H9 (cell line): ENCODE measurements at places on chromosomes 13 and 19. TPM values are rescaled to one million over a fixed set of nuclear protein-coding genes. Genes with fewer than 3 reads are reported as not detected.

DNA sequence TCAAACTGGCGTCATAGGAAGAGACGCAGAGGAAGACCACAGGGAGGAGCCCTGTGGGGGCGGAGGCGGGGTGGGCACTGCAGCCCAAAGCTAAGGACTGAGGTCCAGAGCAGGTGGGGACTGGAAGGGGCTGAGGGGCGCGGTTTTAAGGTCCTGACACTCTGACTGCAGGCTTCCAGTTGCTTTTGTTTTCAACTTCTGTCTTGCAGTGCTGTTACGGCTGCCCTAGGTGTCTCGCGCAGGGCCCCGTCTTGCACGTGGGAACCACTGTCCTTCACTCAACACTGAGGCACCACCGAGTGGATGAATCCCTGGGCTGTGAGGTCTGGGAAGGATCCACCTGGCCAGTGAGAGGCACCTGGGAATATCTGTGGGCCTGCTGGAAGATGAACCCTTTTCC lies 76.0 kb downstream of the TEX29 start:
- no peaks in the 10 kb centered on the region for H3K4me1 ChIP-seq
- H3K27me3 ChIP-seq: no peaks in the 10 kb centered on the region
- no peak overlapping the region for H3K4me3 ChIP-seq
- H3K36me3 ChIP-seq: peaks cover 2% of the 10 kb centered on the region; the same call in 1 of the 2 replicates
- peak; percentile 24 for DNase-seq

DNA sequence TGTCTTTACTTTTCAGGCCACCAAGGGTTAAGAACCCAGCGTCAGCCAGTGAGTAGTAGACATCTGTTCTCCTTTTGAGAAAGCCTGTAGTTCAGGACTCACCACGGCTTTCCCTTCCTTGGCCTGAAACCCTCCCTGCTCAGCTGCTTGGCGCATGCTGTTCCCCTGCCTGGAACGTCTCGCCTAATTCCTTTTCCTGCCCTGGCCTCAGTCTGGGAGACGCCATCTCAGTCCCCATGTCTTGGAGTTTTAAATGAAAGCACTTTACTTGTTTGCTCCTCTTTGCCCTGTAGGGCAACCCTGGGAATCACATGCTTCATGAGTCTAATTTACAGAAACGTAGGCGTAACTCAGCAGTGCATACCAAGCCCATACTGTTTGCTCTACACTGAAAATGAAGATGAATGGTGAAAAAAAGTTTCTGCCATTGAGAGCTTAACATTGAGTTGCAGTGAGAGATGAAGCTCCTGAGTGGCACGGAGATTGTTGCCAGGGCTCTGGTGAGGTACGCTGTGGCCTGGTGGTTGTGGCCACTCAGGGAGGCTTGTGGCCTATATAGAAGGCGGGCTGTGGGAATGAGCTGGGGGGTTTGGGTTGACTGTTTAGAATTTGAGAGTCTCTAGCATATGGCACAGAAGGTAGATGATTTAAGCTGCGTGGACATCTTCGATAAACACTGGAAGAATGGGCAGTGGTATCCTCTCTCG lies 52.8 kb downstream of the GATAD2A start:
- H3K27me3 ChIP-seq: no peaks in the 10 kb centered on the region
- DNase-seq: no peak
- H3K4me3 ChIP-seq: no peak overlapping the region
- no peaks in the 10 kb centered on the region; the same call in 1 of the 2 replicates for H3K36me3 ChIP-seq
- H3K27ac ChIP-seq: no peak overlapping the region
- H3K4me1 ChIP-seq: peaks cover 20% of the 10 kb centered on the region

GRCh38 chr13:71499235-71499634 lies 367.8 kb downstream of the DACH1 start:
- no peak overlapping the region for H3K27ac ChIP-seq
- H3K36me3 ChIP-seq: no peaks in the 10 kb centered on the region
- H3K4me1 ChIP-seq: no peaks in the 10 kb centered on the region
- no peak for DNase-seq
- no peaks in the 10 kb centered on the region for H3K27me3 ChIP-seq
- H3K4me3 ChIP-seq: no peak overlapping the region

DNA sequence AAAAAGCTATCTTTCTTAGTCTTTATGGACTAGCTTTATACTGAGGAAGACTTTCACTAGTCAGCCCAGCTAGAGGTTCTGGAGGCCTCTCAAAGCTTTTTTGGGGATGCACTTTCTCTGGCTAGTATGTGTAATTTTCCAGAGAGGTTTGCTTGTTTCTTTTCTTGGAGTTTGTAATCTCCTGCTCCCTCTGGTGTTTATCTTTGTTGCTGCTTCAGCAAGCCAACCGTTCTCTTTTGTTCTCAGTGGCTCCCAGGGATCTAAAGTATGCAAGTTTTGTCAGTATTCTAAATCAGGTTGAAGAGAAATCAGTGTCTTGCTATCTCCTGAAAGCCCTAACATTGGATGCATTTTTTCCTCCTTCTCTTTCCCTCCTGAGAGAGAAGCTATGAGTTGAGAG lies 121.1 kb upstream of the MYO16 start:
- no peaks in the 10 kb centered on the region; the same call in 1 of the 2 replicates for H3K4me1 ChIP-seq
- no peaks in the 10 kb centered on the region for H3K27me3 ChIP-seq
- H3K4me3 ChIP-seq: no peak overlapping the region
- DNase-seq: peak; percentile 40

DNA sequence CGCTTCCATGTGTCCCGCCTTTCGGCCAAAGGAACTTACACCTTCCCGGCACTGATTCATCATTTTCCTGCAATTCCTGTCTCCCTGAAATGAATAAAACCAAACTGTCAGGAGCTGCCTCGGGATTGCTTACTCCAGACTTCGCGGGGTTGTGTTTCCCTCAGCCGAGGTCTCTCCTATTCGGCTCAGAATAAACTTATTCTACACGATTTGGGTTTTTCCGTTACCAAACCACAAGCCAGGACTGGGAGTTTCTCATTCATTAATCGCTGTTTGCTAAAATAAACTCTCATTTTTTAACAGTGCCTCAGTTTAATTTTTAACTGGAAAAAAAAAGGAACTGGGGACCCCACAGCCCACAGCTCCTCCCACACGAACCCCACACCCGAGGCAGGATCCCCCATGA lies 667 bp downstream of the ZNF878 start:
- no peaks in the 10 kb centered on the region for H3K4me1 ChIP-seq
- no peak overlapping the region for H3K27ac ChIP-seq
- H3K36me3 ChIP-seq: peaks cover 9% of the 10 kb centered on the region
- no peaks in the 10 kb centered on the region for H3K27me3 ChIP-seq
- DNase-seq: no peak

CHAF1A gene
- 143 and 148 TPM in 2 replicates for total RNA-seq

- no peak overlapping the region for H3K27ac ChIP-seq
- H3K36me3 ChIP-seq: peaks cover 6% of the 10 kb centered on the region; the same call in 1 of the 2 replicates
- DNase-seq: no peak
These were observed 68.2 kb downstream of the OXGR1 start for GRCh38 chr13:96925916-96926628.

PNMA8A gene
- 22.6 and 23.2 TPM in 2 replicates for total RNA-seq

- H3K27me3 ChIP-seq: no peaks in the 10 kb centered on the region
- no peak for DNase-seq
- H3K4me3 ChIP-seq: no peak overlapping the region
- no peak overlapping the region for H3K27ac ChIP-seq
- H3K4me1 ChIP-seq: no peaks in the 10 kb centered on the region
These were observed 13.2 kb downstream of the SPINT2 start for GRCh38 chr19:38277549-38277948.

TUBA3C gene
- not detected in 2 replicates for total RNA-seq

DNA sequence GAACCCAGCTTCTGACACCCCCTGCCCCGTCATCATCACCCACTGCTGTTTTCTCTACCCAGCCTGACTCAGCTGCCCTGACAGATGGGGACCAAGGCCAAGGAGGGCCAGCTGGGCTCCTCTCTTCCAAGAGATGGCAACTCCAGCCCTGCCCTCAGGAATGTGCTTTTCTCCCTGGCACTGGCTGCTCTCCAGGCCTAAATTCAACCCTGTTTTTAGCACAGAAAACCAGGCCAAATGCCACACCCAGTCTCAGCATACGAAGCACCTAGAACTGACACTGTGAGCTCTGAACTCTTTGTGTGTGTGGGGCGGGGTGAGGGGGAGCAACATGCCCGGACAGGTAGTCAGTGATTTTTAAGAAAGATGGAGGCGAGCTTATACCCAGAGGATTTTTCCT lies 23.4 kb upstream of the IGFL1 start:
- H3K27me3 ChIP-seq: no peaks in the 10 kb centered on the region
- peaks cover 9% of the 10 kb centered on the region for H3K36me3 ChIP-seq
- H3K4me3 ChIP-seq: no peak overlapping the region
- no peak overlapping the region for H3K27ac ChIP-seq
- peaks cover 4% of the 10 kb centered on the region for H3K4me1 ChIP-seq
- DNase-seq: no peak

DNA sequence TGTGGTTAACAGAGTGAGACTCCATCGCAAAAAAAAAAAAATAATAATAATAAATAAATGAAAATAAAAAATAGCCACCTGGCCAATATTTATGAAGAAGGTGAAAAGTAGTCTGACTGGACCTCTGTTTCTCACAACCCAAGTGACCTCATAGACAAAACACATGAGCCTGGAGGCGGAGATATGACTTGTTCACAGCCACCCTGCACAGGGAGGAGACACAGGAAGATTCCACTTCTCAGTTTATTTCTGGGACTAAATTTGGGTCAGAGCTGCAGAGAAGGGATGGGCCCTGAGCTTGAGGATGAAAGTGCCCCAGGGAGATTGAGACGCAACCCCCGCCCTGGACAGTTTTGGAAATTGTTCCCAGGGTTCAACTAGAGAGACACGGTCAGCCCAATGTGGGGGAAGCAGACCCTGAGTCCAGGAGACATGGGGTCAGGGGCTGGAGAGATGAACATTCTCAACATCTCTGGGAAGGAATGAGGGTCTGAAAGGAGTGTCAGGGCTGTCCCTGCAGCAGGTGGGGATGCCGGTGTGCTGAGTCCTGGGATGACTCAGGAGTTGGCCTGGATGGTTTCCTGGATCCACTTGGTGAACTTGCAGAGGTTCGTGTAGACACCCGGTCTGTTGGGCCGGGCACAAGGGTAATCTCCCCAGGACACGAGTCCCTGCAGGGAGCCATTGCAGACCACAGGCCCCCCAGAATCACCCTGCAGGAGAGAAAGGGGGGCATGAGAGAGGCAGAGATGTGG lies 9.6 kb downstream of the KLK5 start:
- H3K36me3 ChIP-seq: no peaks in the 10 kb centered on the region
- DNase-seq: no peak
- no peaks in the 10 kb centered on the region for H3K27me3 ChIP-seq

LGALS14 gene
- total RNA-seq: not detected in 2 replicates

GRCh38 chr19:38701455-38702063 lies 42.7 kb downstream of the CAPN12 start:
- H3K27ac ChIP-seq: no peak overlapping the region
- no peaks in the 10 kb centered on the region for H3K27me3 ChIP-seq
- DNase-seq: no peak
- peaks cover 54% of the 10 kb centered on the region for H3K36me3 ChIP-seq
- H3K4me1 ChIP-seq: no peaks in the 10 kb centered on the region; the same call in 1 of the 2 replicates

PEG3 gene
- total RNA-seq: not detected in 2 replicates

DNA sequence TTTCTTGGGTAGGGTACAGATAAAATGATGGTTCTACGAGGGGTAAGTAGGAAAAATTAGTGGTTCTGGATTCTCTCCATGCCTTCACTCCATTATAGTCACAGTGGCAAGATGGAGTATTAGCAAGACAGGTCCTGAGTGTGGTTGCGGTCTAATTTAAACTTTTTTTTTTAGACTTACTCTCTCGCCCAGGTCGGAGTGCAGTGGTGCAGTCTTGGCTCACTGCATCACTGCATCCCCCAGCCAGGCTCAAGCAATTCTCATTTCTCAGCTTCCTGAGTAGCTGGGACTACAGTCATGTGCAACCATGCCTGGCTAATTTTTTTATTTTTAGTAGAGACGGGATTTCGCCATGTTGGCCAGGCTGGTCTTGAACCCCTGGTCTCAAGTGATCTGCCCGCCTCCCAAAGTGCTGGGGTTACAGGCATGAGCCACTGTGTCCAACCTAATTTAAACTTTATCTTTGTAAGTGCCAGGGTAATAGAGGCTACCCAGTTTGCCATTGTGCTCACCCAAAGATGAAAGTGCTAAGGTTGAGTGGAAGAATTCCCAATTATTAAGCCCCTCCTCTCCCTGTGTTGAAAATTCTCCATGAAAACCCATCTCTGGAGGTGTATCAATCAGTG lies 135.6 kb downstream of the TM9SF2 start:
- no peak overlapping the region for H3K4me3 ChIP-seq
- H3K4me1 ChIP-seq: no peaks in the 10 kb centered on the region
- no peak for DNase-seq
- peaks cover 6% of the 10 kb centered on the region for H3K36me3 ChIP-seq
- no peaks in the 10 kb centered on the region for H3K27me3 ChIP-seq
- H3K27ac ChIP-seq: no peak overlapping the region

- peaks cover 11% of the 10 kb centered on the region; the same call in 2 of the 3 replicates for H3K36me3 ChIP-seq
- no peaks in the 10 kb centered on the region for H3K4me1 ChIP-seq
- no peak overlapping the region for H3K27ac ChIP-seq
- DNase-seq: peak; percentile 59
These were observed 1.7 kb downstream of the TGFBR3L start for GRCh38 chr19:7916103-7916954.

DNA sequence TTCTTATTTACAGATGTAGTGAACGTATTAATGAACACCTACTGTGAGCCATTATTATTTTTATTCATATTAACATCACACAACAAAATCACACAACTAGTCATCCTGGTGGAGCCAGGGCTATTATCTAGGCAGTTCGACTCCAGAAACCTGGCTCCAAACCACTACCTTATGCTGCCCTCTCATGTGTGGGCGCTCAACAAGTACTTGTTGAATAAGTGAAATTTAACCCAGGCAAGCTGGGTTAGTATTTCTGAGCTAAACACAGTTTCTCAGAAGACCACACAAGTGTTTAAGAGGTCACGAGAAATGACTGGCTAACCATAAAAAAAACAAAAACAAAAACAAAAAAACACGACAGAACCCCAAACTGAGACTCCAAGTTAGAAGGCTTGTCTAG lies 33.6 kb downstream of the MZT1 start:
- no peaks in the 10 kb centered on the region for H3K4me1 ChIP-seq
- H3K27ac ChIP-seq: no peak overlapping the region
- H3K36me3 ChIP-seq: peaks cover 10% of the 10 kb centered on the region
- no peak overlapping the region for H3K4me3 ChIP-seq
- no peaks in the 10 kb centered on the region for H3K27me3 ChIP-seq

DNA sequence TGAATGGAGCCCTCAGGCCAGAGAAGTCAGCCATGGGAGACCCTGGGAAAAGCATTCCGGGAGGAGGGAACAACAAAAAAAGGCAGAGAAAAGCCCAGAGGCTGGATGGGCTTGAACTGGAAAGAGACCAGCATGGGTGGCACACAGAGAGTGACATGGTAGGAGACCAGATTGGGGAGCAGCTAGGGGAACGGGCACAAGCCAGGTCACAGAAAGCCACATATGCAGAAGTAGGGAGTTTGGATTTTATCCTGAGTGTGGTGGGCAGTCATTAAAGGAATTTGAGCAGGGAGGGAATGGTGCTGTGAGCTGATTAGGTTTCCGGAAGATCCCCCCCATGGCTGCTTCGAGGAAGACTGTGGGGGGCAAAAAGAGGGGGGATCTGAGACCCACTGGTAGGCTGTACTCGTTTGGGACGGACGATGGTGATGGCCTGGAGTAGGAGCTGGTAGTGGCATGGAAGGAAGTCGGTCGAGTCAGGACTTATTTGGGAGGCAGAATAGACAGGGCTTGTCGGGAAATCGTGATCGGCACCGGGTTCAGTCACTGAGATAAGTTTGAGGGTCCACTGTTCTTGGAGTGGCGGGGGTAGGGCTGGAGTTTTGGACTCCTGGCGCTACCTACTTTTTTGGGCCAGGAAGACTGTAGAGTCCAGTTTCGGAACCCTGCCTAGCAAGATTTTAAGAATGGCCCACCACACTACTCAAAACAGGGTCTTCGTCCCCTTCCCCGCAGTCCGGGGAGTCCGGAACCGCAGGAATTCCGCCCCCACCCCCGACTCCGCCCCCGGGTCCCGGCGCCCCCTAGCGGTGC lies 949 bp downstream of the SERTAD1 start:
- H3K4me1 ChIP-seq: no peaks in the 10 kb centered on the region; the same call in 1 of the 2 replicates
- DNase-seq: peak; percentile 48
- H3K27me3 ChIP-seq: no peaks in the 10 kb centered on the region
- no peak overlapping the region for H3K27ac ChIP-seq
- H3K4me3 ChIP-seq: peak overlapping the region; percentile 91

ZNF558 gene
- total RNA-seq: 30.2 and 30.5 TPM in 2 replicates
